ENCODE measurements at places on chromosomes 2 and 18.

DNA sequence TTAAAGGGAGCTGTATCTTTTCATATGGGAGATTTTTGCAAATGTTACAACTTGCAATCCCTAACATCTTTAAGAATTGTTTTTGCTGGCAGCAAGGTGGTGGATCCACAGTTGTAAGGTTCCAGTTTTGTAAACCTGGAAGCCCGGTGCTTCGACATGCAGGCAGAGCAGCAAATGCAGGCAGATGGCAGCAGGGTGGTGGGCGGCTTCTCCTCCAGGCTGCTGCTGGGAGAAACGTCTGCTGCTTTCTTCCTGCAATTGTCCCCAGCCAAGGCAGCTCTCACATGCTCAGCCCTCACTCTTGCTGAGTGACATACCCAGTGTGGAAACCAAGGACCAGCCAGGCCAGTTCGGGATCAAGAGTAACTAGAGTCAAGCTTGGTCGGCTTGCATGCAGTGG, 166.0 kb downstream of the SEPTIN10 start:
- DNase-seq: no peak

- DNase-seq: no peak
These were observed 36.7 kb upstream of the ITGA4 start for GRCh38 chr2:181420259-181421130.

- no peak for DNase-seq
These were observed 17.6 kb upstream of the TMEM247 start for GRCh38 chr2:46461709-46462171.

DNA sequence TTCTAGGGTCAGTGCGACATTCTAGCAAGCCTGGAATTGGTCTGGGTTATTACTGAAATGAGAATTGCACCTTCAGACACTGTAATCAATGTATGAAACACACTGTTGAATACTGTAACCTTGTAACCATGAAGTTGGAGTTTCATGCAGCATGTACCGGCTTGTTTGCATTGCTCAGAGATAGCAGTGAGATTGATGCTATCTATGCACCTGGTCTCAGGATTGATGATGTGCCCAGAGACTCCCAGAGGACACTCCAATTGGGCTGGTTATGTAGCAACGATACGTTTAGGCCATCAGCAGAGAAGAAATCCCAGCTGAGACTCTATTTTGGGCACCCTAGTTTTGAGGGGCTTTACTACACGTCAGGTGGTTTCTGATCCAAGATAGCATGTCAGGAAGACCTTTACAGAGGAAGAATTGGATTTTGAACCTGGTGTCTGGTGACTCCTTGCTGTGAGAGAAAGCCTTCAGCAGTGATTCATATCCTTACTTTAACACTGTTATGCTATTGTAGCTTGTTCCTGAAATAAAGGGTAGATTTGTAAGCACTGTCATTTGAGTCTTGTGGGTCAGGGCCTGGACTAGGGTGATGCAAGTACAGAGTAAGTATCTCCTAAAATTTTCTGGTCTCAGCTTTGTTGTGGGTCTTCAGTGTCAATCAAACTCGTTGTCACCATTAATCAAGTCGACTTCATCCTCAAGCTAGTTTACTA, 305.1 kb upstream of the GULP1 start:
- no peak for DNase-seq

- DNase-seq: no peak
These were observed 226.9 kb upstream of the SPOPL start for GRCh38 chr2:138274421-138275291.

GRCh38 chr2:241139531-241140444, 9.5 kb downstream of the PASK start:
- DNase-seq: no peak
